ENCODE measurements at places on chromosomes 2 and 18.
A peak's percentile ranks its signal among the peaks of the same experiment; 100 is the strongest.

DNA sequence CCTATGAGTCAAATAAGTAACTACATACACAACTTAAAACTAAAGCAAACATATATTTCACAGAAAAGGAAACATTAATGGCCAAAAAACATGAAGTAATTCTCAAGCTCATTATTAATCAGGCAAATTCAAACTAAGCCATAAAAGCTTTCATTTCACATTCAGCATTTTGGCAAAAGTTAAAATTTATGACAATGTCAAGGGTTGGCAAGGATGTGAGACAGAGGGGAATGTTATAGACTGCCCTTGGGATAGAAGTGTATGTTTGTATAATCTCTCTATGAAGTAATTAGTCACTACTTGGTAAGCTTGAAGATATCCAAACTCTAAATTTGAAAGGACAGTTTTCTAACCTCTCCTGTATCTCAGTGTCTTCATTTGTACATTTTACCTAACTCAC is 539.4 kb downstream of the RIT2 start:
- no peak for DNase-seq

DNA sequence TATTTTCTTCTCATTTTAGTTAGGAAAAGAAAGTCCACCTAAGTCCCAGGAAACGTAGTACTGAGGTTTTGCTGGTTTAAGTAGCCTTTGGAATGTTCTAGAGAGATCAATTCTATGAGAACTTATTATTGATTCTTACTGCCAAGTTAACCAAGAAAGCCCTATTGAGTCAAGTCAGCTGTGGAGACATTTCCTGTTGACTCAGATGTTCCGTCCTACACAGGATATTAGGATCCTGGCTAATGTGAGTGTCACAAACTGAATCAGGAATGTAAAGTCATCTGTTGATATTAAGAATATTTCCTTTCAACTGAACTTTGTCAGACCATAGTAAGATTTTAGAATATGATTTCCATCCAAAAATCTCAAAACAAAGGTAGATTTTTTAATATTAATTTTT is 654.3 kb downstream of the LRRTM4 start:
- no peak for DNase-seq

- DNase-seq: peak; percentile 70
Measured at GRCh38 chr18:49920731-49921130, 107.4 kb upstream of the ACAA2 start.

GRCh38 chr2:44335806-44336538 is 25.3 kb downstream of the PREPL start:
- no peak for DNase-seq

DNA sequence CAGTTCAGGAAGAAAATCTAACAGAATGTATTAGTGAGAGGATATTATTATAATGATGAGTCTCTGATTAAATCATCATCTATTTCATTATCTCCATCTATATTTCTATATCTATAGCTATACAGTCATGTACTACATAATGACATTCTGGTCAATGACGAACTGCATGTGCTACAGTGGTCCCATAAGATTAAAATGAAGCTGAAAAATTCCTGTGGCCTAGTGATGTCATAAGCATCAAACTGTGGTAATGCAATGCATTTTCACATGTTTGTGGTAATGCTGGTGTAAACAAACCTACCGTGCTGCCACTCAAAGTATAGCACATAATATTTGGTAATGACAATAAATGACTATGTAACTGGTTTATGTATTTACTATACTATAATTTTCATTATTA is 1127.9 kb upstream of the CHAC2 start:
- DNase-seq: no peak

DNA sequence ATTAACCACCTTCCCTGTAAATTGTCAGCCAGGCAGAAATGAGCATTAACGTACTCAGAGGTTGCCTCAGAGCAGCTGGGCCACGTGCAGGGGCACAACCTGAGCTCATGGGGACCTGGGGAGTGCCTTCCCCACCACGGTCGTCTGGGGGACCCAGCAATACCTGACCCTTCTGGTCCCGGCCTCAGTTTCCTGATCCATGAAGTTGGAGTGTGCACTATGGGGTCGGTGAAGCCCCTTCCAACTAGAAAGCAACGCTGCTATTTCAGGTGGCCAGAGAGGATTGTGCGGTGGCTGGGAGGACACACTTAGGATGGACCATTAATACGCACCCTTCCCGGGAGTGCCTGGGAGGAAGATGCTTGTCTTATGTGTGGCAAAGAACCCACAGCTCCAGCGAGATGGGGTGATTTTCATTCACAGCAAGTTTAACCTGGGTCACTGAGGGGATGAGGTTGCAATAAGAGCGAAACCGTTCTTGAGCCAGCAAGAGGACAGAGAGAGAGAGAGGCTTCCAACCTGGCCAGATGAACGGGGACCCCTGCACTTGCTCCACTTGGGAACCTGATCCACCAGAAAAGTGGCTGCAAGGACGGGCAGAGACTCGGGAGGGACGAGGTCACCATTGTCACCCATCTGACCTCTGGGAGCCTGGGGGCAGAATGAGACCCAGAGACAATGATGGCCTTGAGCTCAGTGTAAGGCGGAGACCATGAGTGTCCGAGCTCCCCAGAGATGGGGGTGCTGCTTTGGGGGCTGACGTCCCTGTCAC is 36.2 kb downstream of the NGEF start:
- no peak for DNase-seq

GRCh38 chr2:216735086-216735485 is 39.7 kb upstream of the IGFBP5 start:
- DNase-seq: no peak

- DNase-seq: no peak
Measured at GRCh38 chr2:237408335-237409000, 5.5 kb downstream of the COL6A3 start.

DNA sequence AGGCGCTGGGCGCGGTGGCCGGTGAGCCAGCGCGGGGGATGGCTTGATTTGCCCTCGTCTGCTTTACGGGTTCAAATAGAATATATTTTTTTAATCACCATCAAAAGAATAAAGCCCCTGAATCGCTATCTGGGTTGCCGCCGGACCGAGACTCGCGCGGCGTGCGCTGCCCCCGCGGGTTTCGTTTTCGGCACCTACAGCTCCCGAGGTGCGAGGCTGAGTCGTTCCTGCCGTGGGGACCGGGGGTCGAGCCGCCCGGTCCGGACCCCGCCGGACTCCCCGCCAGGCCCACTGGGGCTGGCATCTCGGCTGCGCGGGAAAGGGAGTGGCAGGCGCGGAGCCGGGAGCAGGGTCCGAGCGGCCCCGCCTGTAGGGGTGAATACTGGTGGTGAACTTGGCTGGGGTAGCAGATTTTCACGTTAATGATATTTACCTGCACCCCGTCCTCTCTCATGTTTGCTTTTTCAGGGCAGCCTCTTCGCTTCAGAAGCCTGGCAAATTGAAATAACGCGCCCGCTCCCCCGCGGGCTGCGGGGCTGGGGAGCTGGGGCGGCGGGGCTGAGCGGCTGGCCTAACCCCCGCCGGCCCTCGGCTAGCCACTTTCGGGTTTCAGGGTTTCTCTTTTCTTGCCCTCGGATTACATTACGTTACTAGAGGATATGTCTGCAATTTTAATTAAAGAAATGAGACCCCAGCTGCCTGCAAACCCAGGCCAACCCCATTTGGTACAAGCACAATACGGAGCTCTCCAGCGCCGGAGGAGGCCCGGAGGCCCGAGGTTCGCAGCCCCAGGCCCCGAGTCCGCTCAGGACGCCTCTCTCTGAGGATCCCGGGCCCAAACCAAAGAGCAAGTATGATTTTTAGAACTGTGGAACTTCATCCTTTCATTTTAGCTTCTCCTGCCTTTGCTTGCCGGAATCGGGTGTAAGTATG is 1.7 kb upstream of the CELF4 start:
- DNase-seq: peak; percentile 71

DNA sequence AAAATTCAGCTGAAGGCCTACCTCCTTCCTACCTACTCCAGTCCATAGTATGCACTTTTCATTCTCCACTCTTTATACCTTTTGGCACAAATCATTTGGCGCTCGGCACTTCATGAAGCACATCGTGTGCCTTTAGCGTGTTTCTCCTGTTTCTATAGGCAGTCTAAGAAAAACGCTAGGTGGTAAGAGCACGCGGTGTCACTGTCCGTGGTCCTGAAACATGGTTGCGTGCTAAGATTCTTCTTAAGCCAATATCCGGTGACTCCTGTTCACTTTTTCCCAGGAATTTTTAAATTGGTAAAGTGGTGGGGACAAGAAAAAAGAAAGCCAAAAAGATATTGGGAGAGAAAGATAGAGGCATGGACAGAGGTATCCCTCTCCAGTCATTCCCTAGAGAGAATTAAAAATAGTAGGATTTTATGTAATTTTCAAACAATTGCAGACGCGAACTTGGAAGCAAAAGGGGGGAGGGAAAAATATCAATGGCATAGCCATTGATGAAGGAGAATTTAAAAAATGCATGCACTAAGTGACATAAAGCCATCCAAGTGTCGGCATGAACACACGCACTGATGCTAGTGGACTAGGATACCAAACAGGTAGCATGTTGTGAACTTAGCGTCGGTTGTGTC is 1.4 kb upstream of the CTNNA2 start:
- peak; percentile 62 for DNase-seq

DNA sequence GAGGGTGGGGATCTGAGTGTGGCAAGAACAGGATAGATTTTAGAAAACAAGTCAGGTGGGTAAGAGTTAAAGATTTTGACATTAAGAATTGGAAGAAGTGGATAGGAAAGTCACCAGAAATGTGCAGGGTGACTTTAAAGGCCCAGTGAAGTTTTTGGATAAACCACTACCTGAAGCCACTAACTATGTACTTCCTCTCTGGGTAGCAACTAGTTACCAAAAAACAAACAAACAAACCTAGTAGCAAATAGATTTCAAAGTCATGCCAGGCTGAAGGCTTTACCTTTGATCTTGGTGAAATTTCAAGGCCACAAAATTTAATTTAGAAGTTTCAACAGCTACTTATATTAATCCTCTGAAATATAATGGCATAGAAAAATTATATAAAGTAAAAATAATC is 42.5 kb downstream of the PSMA8 start:
- no peak for DNase-seq

DNA sequence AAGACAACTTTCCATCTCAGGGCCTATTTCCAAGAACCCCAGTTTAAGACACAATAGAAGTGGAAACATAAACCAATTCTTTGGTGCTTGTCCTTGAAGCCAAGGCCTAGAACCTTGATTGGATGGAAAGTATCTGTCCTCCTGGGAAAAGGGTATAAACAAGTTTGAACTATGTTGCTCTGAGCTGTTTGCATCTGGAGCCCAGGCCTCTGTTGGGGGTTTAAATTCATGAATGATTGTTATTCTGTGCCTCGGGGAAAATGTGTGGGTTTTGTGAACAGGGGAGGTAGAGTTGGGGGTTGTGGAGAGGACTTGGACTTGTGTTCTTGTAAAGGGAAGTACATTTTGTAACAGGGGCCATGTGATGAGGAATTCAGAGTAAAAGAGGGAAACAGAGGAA is 406.1 kb downstream of the SLC4A3 start:
- DNase-seq: no peak

GRCh38 chr2:233265899-233266431 is 14.5 kb downstream of the ATG16L1 start:
- DNase-seq: no peak
